Renal pelvis (tissue), 12 donors: ENCODE measurements at places on chromosomes 12 and 14.

DNA sequence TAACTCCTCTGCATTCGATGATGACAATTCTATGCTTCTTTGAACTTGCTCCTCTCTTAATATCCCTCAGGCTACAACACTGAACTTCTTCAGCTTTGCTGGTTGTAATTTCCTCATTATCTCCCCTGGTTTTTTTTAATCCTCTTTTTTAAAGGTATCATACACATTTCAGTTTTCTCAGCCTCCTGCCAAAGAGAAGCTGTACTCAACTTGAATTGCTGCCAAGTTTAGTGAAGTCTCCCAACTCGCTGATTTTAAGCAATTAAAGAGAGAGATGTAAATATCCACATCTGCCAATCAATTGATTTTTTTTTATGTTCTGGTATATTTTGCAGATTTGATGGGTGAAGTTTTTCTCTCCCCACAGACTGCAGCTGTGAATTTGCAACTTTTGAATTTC lies 817.8 kb downstream of the GALC start:
- no peak for DNase-seq

- no peak for DNase-seq
These were observed 3.1 kb upstream of the ANKRD33 start for GRCh38 chr12:51884676-51885229.

DNA sequence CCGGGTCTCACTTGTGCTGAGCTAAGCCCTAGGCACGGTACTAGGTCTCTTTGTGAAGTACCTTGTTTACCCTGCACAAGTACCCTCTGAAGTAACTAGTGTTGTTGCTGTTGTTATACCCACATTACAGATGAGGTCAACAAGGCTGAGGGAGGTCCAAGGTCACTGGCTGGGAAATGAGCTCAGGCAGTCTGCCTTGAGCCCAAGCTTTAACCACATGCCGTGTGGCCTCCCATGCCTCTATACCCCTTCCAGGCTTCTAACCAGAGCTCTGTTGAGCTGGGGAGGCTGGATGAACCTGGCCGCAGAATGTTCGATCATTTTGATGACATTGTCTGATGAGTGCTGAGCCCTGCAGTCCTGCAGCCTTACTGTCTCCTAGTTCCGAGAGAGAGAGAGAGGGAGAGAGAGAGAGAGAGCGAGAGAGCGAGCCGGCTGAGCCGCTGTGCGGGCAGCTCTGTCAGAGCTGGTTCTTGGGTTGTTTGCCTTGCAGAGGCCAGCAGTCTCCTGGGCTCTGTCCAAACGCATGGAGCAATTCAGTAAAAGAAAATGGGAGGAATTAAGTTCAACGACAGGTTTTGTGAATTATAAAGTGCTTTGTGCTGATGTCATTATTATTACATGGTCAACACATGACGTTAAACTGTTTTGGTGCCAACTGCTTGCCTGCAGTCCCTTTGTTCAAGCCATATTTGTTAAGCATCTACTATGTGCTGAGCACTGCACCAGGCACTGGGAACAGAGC lies 13.1 kb downstream of the JDP2 start:
- DNase-seq: no peak

DNA sequence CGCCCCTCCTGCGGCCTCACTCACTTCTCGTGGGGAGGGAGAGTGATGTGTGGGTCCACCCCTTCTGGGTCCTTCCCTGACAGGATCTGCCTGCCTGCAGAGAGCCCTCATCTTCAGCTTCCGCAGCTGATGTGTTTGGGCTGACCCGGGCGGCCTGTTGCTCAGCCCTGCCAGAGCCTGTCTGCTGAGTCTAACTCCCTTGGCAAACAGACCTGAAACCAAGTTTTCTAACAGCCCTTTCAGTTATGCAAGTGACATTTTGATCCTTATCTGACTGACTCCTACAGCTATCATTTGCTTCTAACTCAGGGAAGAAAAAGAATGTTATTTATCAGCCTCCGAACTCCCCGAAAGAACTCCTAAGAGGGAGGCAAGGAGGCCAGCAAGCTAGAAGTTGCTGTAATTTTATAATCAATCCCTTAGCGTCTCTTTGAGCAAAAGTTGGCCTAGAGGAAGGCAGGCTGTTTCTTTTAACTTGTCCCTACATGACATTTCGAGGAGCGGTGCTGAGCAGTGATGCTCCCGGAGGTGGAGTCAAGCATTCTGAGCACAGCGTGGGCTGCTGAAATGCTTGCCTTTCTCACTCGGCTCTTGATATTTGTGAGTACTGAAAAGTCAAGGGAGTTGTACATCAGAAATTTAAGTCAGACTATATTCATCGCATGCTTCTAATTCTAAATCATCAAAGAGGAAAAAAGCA lies 31.5 kb upstream of the CACNA2D4 start:
- DNase-seq: no peak

GRCh38 chr12:30440826-30441602 lies 254.7 kb downstream of the IPO8 start:
- DNase-seq: no peak

DNA sequence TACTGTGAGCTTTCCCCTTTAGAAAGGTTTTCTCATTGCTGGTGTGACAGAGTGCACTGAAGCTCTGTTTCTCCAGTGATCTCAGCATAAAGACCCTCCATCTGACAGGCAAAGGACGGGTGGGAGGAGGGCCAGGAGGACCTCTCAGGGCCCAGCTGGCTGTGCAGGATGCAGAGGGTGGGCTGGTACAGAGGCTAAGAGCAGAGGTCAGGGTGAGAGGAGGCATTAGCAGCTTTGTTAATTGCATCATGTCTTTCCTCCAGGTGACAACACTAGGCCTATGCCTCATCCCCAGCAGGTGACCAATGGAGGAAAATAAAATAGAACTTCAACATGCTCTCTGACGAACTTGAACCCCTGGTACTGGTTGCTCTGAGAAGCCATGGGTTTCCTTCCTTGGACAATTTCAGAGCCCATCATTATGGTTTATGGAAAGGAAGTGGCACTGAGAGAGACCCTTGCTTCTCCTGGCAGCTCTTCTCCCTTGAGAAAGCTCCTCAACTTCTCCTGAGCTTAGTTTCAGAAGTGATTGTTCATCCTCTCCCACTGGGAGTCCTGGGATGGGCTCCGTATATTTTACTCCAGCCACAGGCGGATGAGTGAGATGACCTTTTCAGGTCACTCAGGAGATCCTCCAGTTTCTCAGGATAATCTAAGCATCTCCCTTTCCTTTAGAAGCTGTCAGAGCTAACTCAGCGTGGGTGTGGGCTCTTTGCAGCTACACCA lies 45.8 kb upstream of the ATP23 start:
- no peak for DNase-seq

DNA sequence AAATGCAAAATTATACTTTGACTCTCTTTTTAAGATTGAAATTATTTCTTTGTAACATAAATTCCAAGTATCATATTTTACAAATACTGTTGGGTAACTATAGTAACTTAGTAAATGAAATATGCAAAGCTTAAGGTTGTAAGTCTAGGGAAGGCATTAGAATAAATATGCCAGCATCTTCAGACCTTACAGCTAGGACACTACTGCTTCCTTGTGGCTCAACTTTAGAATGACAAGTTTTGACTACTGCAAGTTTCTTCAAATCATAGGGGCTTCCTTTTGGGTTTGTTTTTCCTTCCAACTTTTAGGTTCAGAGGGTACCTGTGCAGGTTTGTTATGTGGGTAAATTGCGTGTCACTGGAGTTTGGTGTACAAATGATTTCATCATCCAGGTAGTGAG lies 17.7 kb upstream of the ANP32D start:
- peak; percentile 2 for DNase-seq

- DNase-seq: no peak
These were observed 41.3 kb downstream of the NTF3 start for GRCh38 chr12:5473076-5473782.

GRCh38 chr12:60123557-60123956 lies 527.7 kb downstream of the SLC16A7 start:
- no peak for DNase-seq

DNA sequence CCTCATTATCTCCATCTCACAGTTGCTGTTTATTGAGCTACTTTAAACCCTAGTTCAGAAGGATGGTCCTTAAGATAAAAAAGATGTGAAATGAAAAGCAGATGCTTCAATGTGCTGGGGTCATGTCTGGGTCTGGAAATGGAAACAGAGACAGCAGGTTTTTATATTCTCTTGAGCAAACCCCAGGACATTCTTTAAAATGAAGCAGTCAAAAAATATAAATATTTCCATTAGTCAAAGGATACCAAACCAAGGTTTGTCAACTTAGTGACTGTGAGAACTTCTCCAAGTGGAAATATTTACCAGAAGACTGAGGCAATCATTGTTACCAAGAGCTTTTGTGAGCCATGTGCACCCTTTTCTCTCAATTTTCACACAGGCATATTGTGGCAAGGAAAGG lies 102.5 kb upstream of the DIO2 start:
- no peak for DNase-seq

GRCh38 chr12:127401005-127401404 lies 866.0 kb upstream of the TMEM132C start:
- no peak for DNase-seq

GRCh38 chr12:31585271-31585670 lies 5.7 kb downstream of the DENND5B start:
- no peak for DNase-seq

DNA sequence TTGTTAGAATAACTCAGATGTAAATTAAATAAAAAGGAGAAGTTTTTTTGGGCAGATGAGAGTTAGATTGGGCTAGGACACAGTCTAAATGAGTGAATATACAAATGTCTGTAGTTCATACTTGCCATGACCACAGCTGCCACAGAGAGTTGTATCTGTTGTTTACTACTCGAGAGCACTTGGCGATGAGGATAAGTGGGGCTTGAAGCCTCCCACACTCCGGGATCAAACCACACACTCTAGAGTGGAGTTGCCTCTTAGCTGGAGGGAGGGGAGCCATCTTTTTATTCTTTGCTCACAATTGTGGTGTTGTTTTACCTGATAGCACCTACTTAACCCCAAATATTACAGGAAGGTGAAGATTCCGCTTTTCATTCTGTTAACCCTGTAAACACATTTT lies 27.5 kb downstream of the BEST3 start:
- DNase-seq: no peak

GRCh38 chr12:66694666-66695613 lies 16.1 kb upstream of the GRIP1 start:
- DNase-seq: no peak

DNA sequence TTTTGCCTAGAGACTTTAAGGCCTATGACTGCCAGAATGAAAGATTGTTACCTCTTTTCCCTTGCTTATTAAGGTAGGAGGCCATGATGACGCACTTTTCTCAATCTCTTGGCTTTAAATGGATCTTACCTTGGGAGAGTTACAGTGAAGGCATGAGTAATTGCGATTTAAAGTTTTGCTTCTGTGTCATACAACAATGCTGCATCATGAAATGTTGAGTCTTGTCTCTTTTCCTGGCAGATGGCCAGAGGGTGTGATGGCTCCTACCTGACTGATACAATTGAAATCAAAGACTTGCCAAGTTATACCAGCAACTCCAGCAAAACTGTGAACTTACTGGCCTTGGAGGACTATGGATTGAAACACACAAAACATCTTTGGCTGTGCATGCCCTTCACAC lies 17.2 kb upstream of the LRRK2 start:
- no peak for DNase-seq

- DNase-seq: no peak
These were observed 17.8 kb downstream of the PPHLN1 start for GRCh38 chr12:42343721-42344120.

- DNase-seq: no peak
These were observed 62.1 kb upstream of the PLEKHG7 start for GRCh38 chr12:92640691-92641090.

GRCh38 chr12:105674871-105675699 lies 344.6 kb downstream of the C12orf75 start:
- DNase-seq: no peak

DNA sequence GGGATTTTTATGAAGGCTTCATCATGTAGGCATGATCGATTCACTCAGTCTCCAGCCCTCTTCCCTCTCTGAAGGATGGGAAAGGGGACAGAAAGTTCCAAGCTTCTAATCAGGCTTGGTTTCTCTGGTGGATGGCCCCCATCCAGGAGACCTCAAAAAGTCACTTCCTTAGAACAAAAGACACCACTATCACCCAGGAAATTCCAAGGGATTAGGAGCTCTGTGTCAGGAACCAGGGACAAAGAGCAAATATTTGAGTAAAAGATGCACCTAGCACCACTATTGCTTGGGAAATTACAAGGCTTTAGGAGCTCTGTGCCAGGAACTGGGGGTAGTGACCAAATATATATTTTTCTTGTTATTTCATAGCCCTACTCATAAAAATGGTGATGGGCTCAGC lies 33.6 kb upstream of the TMX1 start:
- no peak for DNase-seq

GRCh38 chr14:26525085-26525484 lies 72.7 kb downstream of the NOVA1 start:
- DNase-seq: peak; percentile 8
